Upper lobe of right lung (tissue), 1 donor: ENCODE measurements at places on chromosomes 7 and 10.

- no peaks in the 10 kb centered on the region for H3K36me3 ChIP-seq
- H3K27me3 ChIP-seq: peaks cover 62% of the 10 kb centered on the region
- no peak overlapping the region for H3K27ac ChIP-seq
- DNase-seq: no peak
- no peaks in the 10 kb centered on the region for H3K4me1 ChIP-seq
- no peak overlapping the region for H3K4me3 ChIP-seq
Measured at GRCh38 chr10:101152316-101152715, 21.2 kb downstream of the TLX1 start.

DNA sequence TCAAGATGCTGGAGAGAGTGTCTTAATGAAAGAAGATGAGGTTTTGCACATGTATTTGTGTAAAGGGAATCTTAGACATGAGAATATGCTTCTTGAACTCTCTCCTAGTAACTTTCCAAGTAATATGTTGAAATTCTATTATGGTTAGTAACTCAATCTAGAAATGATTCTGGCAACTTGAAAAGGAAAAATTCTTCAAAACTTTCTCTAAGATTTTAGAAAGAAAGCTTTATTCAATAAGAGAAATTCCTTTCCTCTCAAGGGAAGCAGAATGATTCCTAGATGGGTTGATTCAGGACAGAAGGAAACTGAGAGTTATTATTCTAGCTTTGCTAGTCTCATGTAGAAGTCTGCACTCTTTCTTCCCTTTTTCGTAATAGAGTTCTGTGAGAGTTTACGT is 364.3 kb upstream of the PLXDC2 start:
- no peaks in the 10 kb centered on the region for H3K4me1 ChIP-seq
- H3K27me3 ChIP-seq: no peaks in the 10 kb centered on the region

DNA sequence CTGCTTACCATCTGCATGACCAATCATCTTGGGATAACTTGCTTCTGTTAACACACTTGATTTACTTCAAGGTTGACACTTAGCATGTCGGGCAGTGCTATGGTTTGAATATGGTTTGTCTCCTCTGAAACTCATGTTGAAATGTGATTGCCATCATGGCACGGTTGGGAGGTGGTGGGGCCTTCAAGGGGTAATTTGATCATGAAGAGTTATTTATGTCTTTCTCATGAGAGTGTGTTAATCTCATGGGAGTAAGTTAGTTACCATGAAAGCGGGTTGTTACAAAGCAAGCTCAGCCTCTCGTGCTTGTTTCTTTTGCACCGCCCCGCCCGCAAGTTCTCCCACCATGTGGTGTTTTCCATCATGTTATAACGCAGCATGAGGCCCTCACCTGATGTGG is 163.6 kb downstream of the DOCK4 start:
- no peak overlapping the region for H3K4me3 ChIP-seq
- no peak for DNase-seq
- H3K27ac ChIP-seq: no peak overlapping the region
- H3K27me3 ChIP-seq: no peaks in the 10 kb centered on the region

GRCh38 chr10:82867056-82867455 is 992.1 kb downstream of the NRG3 start:
- no peaks in the 10 kb centered on the region for H3K36me3 ChIP-seq
- H3K27ac ChIP-seq: no peak overlapping the region
- no peak for DNase-seq
- no peaks in the 10 kb centered on the region for H3K27me3 ChIP-seq

GRCh38 chr7:24899905-24900304 is 80.1 kb downstream of the OSBPL3 start:
- H3K4me3 ChIP-seq: no peak overlapping the region
- H3K36me3 ChIP-seq: no peaks in the 10 kb centered on the region
- no peak for DNase-seq
- H3K4me1 ChIP-seq: peaks cover 3% of the 10 kb centered on the region
- H3K27me3 ChIP-seq: no peaks in the 10 kb centered on the region

GRCh38 chr10:21449288-21449966 is 76.1 kb downstream of the SKIDA1 start:
- no peaks in the 10 kb centered on the region for H3K36me3 ChIP-seq
- H3K27me3 ChIP-seq: no peaks in the 10 kb centered on the region
- no peak overlapping the region for H3K27ac ChIP-seq
- no peak for DNase-seq
